Osteocyte (in vitro differentiated cells): ENCODE measurements at places on chromosomes 2 and 18. TPM values are rescaled to one million over a fixed set of nuclear protein-coding genes. Genes with fewer than 3 reads are reported as not detected.

DNA sequence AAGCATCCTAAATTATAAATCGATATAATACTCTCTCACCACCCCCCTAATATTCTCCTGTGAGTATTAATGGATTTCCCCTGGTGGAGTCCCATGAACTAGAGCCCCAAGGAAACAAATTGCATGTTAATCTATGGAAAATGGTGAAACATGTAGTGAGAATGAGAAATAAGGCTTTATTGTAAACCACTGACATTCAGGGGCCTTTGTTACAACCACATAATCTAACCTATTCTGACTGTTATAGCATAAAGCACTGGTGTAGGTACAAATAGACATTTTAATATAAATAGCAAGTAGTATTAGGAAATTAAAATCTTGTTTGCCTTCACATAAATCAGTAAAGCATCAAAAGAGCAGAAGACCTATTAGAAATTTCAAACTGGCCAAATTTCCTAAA, 65.3 kb upstream of the TLK1 start:
- no peak for DNase-seq

DNA sequence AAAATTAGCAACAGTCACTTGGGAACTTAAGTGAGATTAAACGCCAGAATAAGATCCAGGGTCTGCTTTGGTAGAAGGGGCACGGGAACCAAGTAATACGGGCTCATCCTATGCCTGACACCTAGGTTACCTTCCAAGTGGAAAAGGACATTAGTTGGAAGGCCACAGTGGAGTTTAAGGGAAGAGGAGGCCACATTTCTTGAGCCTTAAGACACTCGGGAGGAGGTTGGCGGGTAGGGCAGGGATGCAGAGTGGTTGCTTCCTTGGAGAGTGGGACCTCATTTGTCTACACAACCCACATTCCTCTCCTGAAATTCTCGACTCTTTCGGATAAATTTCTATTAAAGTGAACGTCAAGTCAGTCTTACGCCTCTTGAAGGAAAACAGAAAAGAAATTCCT, 510 bp upstream of the DNAH6 start:
- DNase-seq, result no peak

DNA sequence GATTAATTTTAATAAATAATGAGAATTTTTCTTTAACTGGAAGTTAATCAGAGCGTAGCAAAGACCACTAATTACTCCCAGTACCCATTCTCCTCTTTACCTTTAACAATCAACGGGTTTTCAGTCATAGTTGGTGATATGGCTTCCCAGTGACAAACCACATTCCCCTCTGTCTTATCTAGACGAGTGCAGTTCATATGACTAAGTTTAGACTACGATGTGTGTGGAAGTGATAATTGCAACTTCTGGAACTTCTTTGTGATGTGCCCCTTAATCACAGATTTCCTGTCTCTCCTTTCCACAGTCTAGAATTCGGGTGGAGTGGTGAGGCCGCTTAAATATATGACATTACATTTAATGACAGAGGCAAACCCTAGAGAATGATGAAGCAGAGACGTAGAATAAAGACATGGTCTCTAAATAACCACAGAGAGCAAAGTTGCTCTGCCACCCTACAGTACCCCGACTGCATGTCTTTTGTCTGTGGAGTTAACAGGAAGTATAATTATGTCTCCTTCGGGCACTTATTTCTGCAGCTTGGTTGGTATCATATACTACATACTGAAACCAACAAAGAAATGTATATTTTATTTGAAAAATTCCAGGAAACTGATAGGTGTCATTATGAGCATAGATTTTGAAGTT, 693.3 kb upstream of the CDH7 start:
- DNase-seq, result no peak

DNA sequence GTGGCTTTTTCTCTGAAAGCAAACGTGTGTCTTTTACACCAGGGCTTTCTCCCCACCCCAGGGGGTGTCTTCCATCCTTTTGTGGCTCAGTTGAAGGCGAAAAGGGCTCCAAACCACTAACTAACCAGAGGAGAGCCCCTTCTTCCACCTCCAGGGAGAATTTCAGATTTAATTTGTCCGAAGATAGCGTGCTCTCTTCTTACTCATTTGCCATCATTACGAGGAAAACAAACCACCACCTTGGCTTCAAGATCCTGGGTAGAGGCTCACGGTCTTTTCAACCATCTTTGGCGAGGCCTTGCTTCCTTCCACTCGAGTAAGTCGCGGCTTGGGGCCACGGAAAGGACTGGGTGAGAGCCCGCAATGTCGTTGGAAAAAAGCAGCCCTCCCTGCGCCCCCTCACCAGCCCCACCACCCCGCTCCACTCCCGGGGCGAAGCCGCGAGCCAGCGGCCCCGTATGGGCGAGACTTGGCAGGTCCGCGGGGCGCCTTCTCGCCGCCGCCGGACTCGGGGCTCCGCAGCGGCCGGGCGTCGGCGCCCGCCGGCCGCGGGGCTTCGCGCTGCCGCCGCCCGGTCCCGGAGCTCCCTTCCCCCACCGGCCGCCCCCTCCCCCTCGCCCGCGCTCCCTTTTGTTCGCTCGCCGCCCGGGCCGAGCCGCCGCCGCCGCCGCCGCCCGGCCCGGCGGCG, 1.7 kb upstream of the ZNF532 start:
- DNase-seq, result no peak

- DNase-seq, result no peak
These were observed 349.4 kb upstream of the POU3F3 start for GRCh38 chr2:104504331-104505073.

- no peak for DNase-seq
These were observed 541.0 kb upstream of the ZEB2 start for GRCh38 chr2:145060876-145061275.

GRCh38 chr18:49167084-49167483, 216.3 kb upstream of the SMAD7 start:
- DNase-seq, result no peak

The CYP26B1 gene
- 0.89 and 1.3 TPM in 2 replicates for total RNA-seq

The EN1 gene
- total RNA-seq, result not detected in 2 replicates

The RPRM gene
- total RNA-seq, result not detected in 2 replicates

The TDRD15 gene
- total RNA-seq, result not detected in 2 replicates

The SERPINB13 gene
- total RNA-seq, result not detected in 2 replicates

The EMX1 gene
- not detected in 2 replicates for total RNA-seq
